ENCODE measurements at places on chromosomes 11 and 22. TPM values are rescaled to one million over a fixed set of nuclear protein-coding genes. Genes with fewer than 3 reads are reported as not detected.

The CATSPER1 gene
- total RNA-seq: not detected

The RFPL2 gene
- not detected for total RNA-seq

The ACR gene
- not detected for total RNA-seq

The MYEOV gene
- total RNA-seq: 1.2 TPM

The ACTN3 gene
- not detected for total RNA-seq

The JRKL gene
- total RNA-seq: 13.9 TPM

The COX8A gene
- 338 TPM for total RNA-seq

The RIMBP3B gene
- total RNA-seq: 0.23 TPM

The KMT2A gene
- 55.1 TPM for total RNA-seq

The BCO2 gene
- total RNA-seq: 1.4 TPM

The PRR33 gene
- not detected for total RNA-seq

The LRRC32 gene
- total RNA-seq: 45.1 TPM

The SMTNL1 gene
- not detected for total RNA-seq

The MYOD1 gene
- total RNA-seq: not detected

The ST14 gene
- not detected for total RNA-seq

The WNT11 gene
- not detected for total RNA-seq

The CCDC81 gene
- 4.2 TPM for total RNA-seq

The PDE2A gene
- total RNA-seq: 5.2 TPM

The SELENOM gene
- total RNA-seq: 145 TPM

The B4GALNT4 gene
- 2.2 TPM for total RNA-seq

The SEPTIN3 gene
- total RNA-seq: 0.30 TPM

The FGF19 gene
- total RNA-seq: not detected

The TSPO gene
- 224 TPM for total RNA-seq

The LYVE1 gene
- 4.6 TPM for total RNA-seq

The MMP1 gene
- 746 TPM for total RNA-seq

The PARVA gene
- 71.7 TPM for total RNA-seq

The HBB gene
- total RNA-seq: not detected

The PRODH gene
- total RNA-seq: under 0.01 TPM

The TTLL8 gene
- total RNA-seq: not detected

The TMEM126B gene
- total RNA-seq: 47.0 TPM

The C11orf87 gene
- total RNA-seq: 1.9 TPM

The PIK3C2A gene
- total RNA-seq: 70.8 TPM

The OR4P4 gene
- total RNA-seq: not detected

The FOSL1 gene
- total RNA-seq: 9.8 TPM

The MFRP gene
- total RNA-seq: not detected

The MS4A6E gene
- not detected for total RNA-seq

The PAFAH1B2 gene
- total RNA-seq: 138 TPM

The TCIRG1 gene
- 75.5 TPM for total RNA-seq

The PRAME gene
- not detected for total RNA-seq

Data from smooth muscle cell of the pulmonary artery (primary cell).